ENCODE measurements at places on chromosomes 16 and 17.
A peak's percentile ranks its signal among the peaks of the same experiment; 100 is the strongest.

DNA sequence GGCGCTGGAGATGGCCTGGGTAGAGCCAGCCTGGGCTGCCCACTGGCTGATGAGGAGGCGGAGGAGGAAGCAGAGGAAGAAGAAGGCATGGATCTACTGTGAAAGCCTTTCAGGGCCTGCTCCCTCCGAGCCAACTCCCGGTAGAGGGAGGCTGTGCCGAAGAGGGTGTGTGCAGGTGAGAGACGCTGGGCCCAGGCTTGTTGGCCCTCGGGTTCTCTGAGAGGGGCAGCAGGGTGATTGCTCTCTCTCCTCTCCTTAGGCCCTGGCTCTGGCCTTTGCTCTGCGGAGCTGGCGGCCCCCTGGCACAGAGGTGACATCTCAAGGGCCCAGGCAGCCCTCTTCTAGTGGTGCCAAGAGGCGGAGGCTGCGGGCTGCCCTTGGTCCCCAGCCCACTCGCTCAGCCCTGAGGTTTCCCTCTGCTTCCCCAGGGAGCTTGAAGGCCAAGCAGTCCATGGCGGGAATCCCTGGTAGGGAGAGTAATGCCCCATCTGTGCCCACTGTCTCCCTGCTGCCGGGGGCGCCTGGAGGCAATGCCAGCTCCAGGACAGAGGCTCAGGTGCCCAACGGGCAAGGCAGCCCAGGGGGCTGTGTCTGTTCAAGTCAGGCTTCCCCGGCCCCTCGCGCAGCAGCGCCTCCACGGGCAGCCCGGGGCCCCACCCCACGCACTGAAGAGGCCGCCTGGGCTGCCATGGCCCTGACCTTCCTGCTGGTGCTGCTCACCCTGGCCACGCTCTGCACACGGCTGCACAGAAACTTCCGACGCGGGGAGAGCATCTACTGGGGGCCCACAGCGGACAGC, 3.6 kb downstream of the TP53I13 start:
- DNase-seq, result no peak

DNA sequence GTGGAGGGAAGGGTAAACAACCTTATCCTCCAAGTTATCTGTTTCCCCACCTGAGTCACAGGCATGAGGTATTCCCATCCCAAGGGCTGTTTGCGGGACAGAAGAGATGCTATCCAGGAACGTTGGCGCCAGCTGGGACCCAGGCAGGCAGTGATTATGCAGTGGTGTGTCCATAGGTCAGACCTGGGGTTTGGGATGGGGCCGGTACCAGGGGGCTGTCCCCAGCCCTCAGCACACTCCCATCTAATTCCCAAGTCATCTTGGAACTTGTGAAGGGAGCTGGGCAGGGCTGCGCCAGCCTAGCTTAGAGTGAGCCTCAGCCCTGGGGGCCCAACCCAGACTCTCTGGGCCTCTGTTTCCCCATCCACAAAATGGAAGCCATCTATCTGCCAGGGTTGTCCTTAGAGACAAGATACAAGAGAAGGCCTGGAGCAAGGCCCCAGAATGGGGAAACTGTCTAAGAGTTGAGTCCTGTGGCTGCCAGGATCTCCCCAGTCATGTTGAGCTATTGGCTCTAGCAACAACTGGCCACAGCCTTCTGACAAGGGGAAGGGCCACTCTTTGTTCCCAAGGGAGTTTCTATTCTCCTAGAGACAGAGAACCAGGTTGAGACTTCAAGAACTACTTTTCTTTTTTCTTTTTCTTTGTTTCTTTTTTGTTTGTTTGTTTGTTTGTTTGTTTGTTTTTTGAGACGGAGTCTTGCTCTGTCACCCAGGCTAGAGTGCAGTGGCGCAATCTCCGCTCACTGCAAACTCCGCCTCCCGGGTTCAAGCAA, 9.8 kb upstream of the JUP start:
- DNase-seq, result no peak

DNA sequence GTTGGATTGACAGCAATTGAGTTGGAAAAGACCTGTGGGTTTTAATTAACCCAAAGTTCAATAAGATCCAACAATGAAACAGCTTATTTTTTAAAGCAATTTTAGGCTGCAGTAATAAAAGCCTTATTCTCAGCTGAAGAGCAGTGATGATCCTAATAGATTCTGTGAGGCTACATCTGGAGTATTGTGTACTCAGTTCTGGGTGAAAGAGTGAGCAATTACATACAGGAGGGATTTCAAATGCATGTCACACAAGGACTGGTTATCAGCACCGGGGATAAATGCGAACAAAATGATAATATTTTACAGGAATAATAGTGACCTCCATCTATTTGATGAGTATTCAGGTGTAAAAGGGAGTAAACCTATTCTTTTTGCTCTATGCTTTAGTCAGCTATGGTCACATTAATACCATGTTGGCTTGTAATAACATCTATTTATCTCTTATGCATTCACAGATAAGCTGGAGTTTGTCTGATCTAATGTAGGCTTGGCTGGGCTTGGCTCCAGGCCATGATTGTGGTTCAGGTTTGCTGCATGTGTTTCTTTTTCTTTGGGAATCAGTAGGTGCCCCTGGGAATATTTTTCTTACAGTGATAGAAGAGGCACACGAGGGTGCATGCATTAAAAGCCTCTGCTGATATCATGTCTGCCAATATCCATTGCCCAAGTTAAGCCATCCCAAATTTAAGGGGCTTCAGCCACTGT, 22.2 kb upstream of the TOX3 start:
- DNase-seq, result no peak

DNA sequence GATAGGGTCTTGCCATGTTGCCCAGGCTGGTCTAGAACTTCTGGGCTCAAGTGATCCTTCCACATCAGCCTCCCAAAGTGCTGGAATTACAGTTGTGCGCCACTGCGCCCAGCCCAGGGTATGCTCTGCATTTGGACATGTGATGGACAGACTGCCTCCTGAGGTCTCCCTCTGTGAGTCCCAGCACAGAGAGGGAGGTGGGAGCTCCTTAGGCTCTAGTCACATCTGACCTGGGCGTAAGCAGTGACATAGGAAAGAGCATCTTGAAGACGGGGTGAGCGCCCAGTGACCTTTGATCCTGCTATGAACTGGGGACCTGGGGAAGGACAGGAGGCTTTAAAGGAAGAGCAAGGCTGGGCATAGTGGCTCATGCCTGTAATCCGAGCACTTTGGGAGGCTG, 2.2 kb upstream of the GFAP start:
- no peak for DNase-seq

DNA sequence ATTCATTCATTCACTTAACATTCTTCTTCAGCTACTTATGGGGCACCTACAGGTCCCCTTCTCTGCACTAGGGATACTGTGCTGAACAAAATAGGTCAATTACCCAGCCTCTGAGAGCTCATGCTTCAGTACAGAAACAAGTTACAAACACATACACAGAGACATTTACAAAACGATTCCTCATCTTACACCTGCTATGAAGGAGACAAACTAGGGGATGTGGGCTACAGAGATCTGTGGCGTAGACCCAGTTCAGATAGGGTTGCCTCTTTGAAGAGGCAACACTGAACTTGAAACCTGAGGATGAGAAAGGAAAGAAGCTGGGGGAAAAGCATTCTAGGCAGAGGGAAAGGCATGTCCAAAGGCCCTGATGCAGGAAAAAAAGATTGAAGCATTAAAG, 5.2 kb downstream of the IL21R start:
- no peak for DNase-seq

GRCh38 chr16:60645541-60645940, 1390.7 kb downstream of the CDH8 start:
- no peak for DNase-seq

GRCh38 chr16:17302214-17302613, 168.5 kb downstream of the XYLT1 start:
- DNase-seq, result no peak

- DNase-seq, result no peak
Observed at GRCh38 chr17:16929757-16930520, 42.0 kb downstream of the TNFRSF13B start.

GRCh38 chr16:72500545-72500944, 328.6 kb upstream of the PMFBP1 start:
- no peak for DNase-seq

GRCh38 chr16:77169650-77170236, 21.2 kb upstream of the MON1B start:
- peak; percentile 33 for DNase-seq

DNA sequence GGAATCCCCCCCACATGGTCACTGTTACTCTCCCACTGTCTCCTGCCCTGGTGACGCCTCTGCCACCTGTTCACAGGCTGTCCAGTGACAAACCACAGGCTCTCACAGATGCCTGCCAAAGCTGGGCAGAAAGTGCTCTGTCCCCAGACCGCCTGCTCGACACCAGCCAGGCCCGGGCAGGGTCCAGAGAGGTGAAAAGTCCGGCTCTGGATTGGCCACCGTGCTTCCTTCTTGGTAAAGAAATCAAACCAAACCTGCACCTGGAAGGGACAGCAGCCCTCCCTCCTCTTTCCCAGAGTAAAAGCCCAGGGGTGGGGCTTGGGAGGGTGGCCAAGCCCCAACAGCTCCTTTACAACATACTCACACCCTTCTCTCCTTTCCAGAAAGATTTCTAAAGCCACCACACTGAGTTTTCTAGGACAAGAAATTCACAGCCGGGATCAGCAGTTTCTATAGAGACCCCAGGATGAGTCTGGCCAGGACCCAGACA, 6.2 kb downstream of the PCGF2 start:
- DNase-seq, result no peak

- peak; percentile 60 for DNase-seq
Observed at GRCh38 chr17:382644-383533, 30.3 kb upstream of the RPH3AL start.

GRCh38 chr17:59892251-59892923, 356 bp downstream of the TUBD1 start:
- no peak for DNase-seq

DNA sequence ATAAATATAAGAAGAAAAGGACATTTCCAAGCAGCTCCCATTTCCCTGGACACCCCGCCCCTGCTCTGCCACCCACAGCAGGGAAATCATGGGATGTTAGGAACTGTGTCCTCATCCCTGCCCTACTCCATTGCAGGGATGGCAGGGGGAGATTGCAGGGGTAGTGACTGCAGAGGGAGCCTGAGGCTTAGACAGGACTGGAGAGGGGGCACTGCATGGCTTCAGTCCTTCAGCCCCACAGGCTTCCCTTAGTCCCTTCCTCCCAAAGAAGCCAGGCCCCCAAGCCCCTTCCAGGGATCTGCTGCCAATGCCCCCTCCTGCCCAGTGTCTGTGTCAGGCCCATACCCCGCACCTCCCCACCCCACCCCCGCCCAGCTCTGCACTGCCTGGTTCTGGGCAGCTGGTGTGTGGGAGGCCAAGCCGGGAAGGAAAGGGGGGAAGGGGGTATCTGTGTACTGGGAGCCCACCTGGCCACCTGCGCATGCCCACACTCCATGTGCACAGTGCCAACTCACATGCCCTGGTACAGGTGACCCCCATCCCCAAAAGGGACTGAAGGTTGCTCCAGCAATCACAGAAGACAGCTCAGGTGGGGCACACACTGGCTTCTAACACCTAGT, 3.3 kb downstream of the RUNDC3A start:
- DNase-seq, result no peak

DNA sequence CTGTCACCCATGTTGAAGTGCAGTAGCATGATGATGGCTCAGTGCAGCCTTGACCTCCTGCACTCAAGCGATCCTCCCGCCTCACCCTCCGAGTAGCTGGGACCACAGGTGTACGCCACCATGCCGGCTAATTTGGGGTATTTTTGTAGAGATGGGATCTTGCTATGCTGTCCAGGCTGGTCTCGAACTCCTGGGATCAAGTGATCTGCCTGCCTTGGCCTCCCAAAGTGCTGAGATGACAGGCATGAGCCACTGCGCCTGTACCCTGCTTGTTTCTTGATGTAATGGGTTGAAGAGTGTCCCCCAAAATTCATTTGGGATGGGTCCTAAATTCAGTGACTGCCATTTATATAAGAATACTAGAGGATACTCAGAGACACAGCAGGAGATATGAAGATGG, 57.2 kb downstream of the ABCC6 start:
- no peak for DNase-seq

GRCh38 chr16:56286809-56287208, 95.5 kb downstream of the GNAO1 start:
- DNase-seq, result peak; percentile 49

- peak; percentile 65 for DNase-seq
Observed at GRCh38 chr16:88922114-88922825, 54.7 kb downstream of the CBFA2T3 start.

DNA sequence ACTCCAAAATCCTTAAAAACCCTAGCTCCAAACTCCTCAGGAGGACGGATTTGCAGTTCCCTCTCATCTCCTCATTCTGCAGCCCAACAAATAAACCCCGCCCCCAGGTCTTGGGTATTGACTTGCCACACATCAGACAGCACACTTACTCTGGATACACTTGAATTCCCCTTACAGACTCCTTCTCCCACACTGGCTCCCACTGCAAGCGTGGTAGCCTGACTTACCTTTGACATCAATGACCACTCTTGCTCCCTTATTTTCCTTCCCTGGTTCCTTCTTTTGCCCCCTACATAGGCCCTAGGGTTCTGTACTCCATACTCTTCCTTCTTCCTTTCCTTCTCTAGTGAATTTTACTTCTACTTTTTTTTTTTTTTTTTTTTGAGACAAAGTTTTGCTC, 7.5 kb downstream of the RFFL start:
- no peak for DNase-seq

GRCh38 chr17:79939094-79939435, 96.6 kb downstream of the TBC1D16 start:
- DNase-seq, result no peak

- DNase-seq, result no peak
Observed at GRCh38 chr17:43911904-43912303, 4.6 kb upstream of the MPP2 start.

DNA sequence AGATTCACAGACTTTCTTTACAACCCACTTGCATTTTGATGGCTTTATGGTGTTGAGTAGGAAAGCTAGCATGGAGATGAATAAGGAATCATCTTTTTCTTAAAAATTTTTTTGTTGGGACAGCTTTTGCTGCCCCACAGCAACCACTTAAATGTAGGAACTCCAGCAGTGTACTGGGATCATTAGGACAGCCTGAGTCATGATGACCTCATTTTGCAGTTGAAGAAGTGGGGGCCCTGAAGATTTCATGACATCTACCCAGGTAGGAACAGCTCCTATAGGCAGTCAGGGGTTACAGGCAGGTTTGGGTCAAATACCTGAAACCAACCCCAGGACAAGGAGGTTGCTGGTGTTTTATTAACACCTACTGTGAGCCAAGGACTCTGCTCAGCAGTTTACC, 2.1 kb downstream of the METTL22 start:
- peak; percentile 48 for DNase-seq

GRCh38 chr16:4987580-4988374, 29.6 kb downstream of the SEC14L5 start:
- DNase-seq, result no peak

DNA sequence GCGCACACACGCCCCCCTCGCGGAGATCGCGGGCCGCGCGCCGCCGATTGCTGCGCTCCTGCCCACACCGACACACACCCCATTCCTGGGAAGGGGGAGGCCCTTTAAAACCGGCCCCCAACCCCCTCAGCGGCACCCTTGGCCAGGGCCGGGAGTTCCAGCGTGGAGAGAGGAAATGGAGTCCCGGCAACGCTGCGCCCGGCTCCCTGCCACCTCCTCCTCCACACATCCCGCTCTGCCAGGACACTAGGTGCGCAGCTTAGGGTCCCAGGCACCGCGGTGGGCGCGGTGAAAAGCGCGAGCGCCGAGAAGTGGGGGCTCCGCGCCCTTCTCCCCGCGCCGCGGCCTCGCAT, 397 bp downstream of the CDC42EP4 start:
- DNase-seq, result no peak

Data from A172 (cell line).